ENCODE measurements at places on chromosomes 7 and 10.
A peak's percentile ranks its signal among the peaks of the same experiment; 100 is the strongest.

GRCh38 chr10:24278176-24278889 lies 69.4 kb downstream of the KIAA1217 start:
- no peak for DNase-seq

- DNase-seq, result peak; percentile 87
Measured at GRCh38 chr10:119305860-119306513, 98.6 kb downstream of the GRK5 start.

- DNase-seq, result no peak
Measured at GRCh38 chr7:116317907-116318306, 107.6 kb downstream of the TES start.

GRCh38 chr7:39453743-39454355 lies 112.4 kb upstream of the YAE1 start:
- peak; percentile 12 for DNase-seq

DNA sequence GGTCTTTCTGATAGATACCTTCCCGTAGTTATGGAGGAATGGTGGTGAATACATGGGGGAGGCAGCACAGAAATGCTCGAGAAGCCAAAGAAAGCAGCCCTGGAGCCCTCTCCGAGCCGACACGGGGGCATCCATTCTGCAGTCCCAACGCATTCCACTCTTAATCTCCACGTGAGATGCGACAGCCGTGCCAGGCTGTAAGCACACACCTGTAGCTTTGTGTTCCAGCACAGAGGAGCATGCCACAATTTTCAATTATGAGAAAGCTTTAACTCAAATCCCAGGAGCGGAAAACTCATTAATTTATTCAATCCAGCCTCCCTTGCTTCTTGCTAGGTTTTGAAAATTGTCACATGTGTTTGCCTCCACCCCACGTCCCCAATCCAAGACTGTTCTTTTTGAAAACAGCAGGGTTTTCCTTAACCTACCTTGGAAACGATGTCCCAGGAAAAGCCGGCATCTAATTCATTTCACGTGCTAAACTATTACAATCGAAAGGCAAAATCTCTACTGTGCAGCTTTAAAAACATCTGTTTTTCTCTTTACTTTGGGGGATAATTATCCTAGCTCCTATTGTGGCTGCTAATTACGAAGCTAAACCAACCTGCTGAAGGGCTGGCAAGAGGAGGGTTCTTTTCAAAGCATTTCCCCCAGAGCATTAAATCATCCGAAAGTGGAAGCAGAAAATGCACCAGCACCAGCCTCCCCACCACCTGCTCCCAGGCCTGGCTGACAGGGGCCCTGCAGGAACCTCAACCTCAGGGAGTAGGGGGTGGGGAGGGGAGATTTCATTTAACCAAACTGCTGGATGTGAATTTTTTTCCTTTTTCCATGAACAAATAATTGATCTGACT lies 56.0 kb upstream of the CHST15 start:
- DNase-seq, result no peak

DNA sequence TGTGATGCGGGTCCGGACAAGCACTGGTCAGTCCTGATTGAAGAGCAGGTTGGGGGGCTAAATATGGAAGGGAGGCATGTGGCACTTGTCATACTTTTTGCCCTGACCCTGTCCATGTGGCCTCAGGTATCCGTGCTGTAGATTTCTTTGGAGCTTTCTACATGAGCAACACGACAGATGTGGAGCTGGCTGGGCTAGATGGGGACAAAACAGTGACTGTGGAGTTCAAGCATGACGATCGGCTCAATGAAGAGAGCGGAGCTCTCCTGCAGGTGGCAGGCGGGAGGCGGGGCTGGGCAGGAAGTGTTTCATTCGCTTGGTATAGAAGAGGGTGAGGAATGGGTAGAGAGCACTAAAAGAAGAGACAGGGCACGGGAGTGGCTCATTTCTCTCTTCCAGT lies 13.0 kb upstream of the CHCHD1 start:
- DNase-seq, result peak; percentile 52

DNA sequence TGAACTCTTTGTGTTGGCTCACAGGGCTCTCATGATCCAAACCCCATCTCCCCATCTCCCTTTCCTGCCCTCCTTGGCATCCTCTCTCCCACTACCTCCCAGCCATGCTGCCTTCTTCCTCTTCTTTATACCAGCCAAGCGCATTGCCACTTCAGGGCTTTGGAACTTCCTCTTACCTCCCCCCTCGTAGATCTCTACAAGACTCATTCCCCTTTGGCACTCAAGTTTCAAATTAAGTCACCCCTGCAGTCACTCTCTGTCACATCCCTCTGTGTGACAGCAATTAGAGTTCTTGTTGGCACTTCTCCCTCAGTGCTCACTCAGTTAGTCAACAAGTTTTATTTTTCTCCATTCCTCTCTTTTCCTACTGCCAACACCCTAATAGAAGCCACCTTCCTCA lies 20.8 kb upstream of the NRP1 start:
- no peak for DNase-seq

GRCh38 chr10:21336476-21337170 lies 188.9 kb downstream of the SKIDA1 start:
- no peak for DNase-seq

GRCh38 chr7:55174856-55175255 lies 156.0 kb downstream of the EGFR start:
- DNase-seq, result no peak

GRCh38 chr7:34655384-34655783 lies 2.6 kb upstream of the NPSR1 start:
- DNase-seq, result no peak

DNA sequence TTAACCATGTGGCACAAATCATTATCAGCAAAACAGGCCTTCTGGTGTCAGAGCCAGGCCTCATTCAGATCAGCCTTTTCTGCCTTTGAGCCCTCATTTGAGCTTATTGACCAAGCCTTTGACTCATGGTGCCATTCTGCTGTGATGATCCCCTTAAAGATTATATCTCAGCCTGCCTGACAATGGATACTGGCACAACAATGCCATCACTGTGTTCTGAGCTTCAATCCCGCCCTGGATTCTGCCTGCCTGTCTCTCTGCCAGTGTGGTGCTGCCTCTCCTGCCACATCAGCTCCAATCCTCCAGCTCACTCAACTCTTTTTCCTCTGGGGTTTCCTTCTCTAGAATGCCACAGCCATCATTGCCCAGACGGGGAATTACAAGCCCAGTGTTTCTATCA lies 52.6 kb downstream of the SRI start:
- DNase-seq, result no peak

GRCh38 chr7:68688416-68689086 lies 909.7 kb upstream of the AUTS2 start:
- no peak for DNase-seq

DNA sequence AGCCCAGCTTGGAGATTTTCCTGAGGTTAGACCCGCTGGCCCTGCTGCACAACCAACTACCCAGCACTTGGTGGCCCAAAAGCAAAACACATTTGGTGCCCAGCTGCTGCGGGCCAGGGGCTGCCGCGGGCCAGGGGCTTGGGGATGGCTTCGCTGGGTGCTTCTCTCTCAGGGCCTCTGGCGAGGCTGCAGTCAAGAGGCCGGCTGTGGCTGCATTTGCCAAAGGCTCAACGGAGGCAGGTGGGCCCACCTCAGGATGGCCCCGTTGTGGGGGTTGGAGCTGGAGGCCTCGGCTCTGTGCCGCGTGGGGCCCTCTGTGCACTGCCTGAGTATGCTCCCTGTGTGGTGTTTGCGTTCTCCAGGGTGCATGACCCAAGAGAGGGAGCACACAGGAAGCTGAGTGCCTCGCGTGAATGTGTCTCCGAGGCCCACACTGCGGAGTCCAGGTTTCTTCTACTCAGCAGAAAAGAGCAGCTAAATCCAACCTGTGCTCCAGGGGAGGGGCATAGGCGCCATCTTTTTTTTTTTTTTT lies 17.5 kb upstream of the UBE3C start:
- no peak for DNase-seq

GRCh38 chr10:51896849-51897248 lies 197.5 kb upstream of the CSTF2T start:
- no peak for DNase-seq

- no peak for DNase-seq
Measured at GRCh38 chr7:25009257-25009656, 29.3 kb upstream of the OSBPL3 start.

GRCh38 chr7:30445770-30446169 lies 32.8 kb downstream of the NOD1 start:
- peak; percentile 69 for DNase-seq

GRCh38 chr7:151736403-151736909 lies 140.5 kb downstream of the PRKAG2 start:
- no peak for DNase-seq

DNA sequence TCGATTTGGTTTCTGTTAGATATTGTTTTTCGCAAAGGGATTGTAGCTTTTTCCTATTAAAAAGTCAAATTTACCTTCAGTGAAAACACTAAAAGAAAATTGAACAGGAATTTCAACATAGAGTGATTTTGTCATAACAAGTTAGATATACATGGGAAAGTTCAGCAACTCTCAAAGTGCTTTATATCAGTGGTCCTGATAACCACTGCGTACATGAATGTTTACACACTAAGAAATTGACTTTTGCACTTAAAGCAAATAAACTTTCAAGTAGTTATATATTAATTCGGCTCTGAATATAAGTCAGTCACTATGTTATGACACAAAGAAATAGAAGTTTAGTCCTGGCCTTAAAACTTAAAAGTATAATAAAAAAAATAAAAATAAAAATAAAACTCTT lies 101.3 kb upstream of the DKK1 start:
- no peak for DNase-seq

- DNase-seq, result no peak
Measured at GRCh38 chr10:822661-823367, 108.7 kb downstream of the LARP4B start.

GRCh38 chr10:113791691-113792090 lies 40.2 kb downstream of the PLEKHS1 start:
- DNase-seq, result no peak

GRCh38 chr10:12484941-12485805 lies 135.8 kb downstream of the CAMK1D start:
- no peak for DNase-seq

GRCh38 chr10:63376560-63377304 lies 89.0 kb downstream of the JMJD1C start:
- DNase-seq, result no peak

DNA sequence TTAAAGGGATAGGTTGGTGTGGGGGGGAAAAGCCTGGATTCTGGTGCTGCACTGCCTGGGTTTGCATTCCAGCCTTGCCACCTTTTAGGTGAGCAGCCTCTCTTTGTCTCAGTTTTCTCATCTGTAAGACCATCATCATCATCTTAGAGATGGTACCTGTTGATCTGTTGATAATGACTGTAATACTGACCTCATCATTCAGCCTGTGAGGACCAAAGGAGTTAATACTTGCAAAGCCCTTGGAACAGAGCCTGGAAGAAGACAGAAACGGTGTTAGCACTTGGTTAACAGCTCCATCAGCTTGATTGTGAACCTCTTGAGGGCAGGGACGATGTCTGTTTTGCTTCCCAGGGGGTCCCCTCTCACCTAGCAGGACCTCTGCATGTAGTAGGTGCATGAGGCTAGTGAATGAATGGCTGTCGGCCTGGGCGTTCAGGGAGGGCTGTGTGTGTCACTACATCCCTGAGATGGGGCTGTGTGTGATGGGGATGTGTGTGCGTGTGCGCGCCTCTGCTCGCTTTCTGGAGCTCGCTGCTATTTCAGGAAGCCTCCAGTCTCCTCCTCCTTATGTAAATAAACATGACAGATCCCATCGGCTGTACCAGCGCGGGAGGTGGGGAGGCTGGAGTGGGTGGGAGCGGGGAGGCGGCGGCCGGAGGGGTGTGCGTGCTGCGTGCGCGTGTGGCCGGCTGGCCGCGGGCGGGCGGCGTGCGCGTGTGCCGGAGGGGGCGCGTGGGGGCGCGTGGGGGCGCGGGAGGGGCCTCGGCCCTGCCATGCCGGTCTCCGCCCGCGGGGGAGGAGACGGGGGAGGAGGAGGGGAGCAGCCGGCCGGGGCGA lies 61.2 kb downstream of the NEURL1 start:
- DNase-seq, result peak; percentile 7

DNA sequence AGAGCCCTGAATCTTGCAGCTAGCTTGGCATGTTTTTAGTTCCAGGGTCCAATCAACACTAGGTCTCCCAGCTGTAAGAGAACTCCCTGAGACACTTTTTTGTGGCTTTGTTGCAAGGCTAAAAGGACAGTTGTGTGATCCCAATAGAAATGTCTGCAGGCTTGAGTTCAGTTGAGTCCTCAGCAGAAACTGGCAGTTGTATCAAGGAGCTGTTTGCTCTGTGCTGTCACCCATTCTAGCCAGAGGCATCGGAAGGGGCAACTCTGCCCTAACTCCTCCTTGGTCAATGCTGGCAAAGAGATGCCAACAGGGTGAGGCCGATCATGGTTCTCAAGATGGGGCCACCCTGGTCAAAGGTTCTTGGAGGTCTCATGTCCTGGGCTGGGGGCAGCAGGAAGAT lies 224.1 kb downstream of the BUB3 start:
- no peak for DNase-seq

DNA sequence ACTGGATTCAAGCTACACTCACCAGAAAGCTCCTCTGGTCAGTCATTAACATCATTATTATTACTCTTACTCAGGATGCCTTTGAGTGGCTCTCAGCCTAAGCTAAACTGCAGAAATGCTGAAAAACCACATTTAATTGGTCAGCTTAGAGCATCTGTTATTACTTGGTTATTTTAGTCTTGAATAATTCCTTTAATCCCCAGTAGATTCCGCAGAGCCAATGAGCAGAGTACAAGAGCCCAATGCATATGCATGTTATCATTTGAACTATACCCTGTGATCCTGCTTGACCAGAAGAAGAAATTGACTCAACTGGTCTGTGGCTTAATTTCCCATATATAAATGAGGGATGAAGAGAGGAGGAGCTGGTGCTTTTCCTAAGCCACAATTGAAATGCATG lies 417.6 kb upstream of the C7orf33 start:
- no peak for DNase-seq

- DNase-seq, result no peak
Measured at GRCh38 chr7:128202287-128202957, 38.7 kb upstream of the LEP start.

DNA sequence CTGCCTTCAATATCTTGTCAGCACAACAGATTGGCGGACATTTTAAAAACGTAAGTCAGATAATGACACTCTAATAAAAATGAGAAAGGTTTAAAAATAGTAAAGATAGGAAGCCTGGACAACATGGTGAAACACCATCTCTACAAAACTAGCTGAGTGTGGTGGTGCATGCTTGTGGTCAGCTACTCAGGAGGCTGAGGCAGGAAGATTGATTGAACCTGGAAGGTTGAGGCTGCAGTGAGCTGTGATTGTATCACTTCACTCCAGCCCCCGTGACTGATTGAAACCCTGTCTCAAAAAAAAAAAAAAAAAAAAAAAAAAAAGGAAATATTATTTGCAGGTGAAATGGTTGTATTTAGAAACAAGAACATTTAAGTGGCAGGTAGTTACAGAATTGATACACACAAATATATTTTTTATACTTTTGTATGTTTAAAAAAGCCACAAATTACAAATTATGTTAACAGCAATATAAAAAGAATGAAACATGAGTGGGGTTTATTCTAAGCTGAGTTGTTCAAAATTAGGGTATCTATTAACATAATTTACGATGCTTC lies 141.9 kb downstream of the ADK start:
- no peak for DNase-seq

GRCh38 chr7:123682690-123683089 lies 27.0 kb downstream of the LMOD2 start:
- DNase-seq, result no peak

GRCh38 chr7:80467069-80467468 lies 44.8 kb downstream of the GNAT3 start:
- no peak for DNase-seq

GRCh38 chr7:96310110-96310509 lies 11.8 kb downstream of the SLC25A13 start:
- DNase-seq, result no peak
